Liver (tissue), 10 donors: ENCODE measurements at places on chromosomes 1 and 21. TPM values are rescaled to one million over a fixed set of nuclear protein-coding genes. Genes with fewer than 3 reads are reported as not detected.
A peak's percentile ranks its signal among the peaks of the same experiment; 100 is the strongest.

DNA sequence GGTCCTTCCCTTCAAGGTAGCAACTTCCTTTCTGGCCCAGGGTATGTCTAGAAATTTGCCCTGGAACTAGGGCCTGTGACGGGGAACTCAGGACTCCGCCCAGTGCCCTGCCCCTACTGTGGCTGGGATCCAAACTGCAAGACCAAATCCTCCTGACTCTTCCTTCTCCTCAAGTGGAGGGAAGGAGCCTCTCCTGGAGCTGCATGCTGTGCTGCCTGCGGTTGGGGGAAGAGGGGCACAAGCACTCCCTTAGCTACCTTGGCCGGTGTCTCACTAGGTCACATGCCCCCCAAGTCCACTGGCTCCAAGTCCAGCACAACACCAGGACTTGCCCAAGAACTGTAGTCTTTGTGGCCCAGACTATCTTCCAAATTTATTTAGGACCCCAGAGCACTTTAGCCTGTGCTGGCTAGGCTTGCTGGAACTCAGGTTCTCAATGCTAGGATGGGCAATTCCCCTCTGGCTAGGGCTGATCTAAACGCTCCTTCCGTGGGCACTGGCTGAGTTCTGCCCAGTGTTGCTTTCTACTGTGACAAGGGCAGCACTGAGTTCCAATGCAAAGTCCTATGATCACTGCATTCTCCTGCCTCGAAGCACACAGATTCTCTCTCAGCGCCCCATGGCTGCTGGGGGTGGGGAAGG, 12.2 kb downstream of the ADSS2 start:
- no peak for DNase-seq
- H3K27ac ChIP-seq: no peak overlapping the region
- H3K4me1 ChIP-seq: no peaks in the 10 kb centered on the region
- H3K27me3 ChIP-seq: no peaks in the 10 kb centered on the region
- H3K4me3 ChIP-seq: no peak overlapping the region
- H3K36me3 ChIP-seq: peaks cover 9% of the 10 kb centered on the region

DNA sequence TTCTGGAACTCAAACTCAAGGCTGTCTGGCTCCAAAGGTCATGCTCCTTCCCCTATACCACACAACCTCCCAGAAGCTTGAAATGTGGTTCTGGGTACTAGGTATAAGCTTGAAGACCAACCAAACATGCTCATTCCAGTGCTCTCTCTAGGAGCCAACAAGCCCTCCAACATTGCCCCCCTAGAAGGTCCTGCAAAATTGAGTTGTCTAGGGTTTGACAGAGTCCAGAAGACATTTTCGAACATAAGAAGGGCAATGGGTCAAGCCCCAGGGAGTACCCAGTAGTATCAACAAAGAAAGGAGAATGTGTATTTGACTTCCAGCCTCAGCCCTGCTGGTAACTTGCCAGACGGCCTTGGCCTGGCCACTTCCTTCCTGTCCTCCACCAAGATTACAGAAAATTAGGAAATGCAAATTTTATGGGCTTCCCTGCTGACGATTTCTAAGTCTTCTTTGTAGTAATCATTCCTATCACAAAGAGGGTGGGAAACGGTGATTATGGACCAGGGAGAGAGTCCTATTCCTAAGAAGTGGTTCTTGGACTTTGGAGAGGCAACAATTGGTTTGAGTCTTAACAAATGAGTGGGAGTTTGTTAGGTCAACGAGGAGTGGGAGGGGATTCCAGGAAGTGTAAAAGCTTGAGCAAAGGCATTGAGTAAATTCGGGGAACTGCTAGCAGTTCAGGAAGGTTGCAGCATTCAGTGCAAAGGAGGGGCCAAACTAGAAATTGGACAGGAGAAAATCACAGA, 18.7 kb upstream of the SLAMF1 start:
- DNase-seq: no peak
- H3K36me3 ChIP-seq: no peaks in the 10 kb centered on the region
- no peaks in the 10 kb centered on the region for H3K27me3 ChIP-seq
- H3K27ac ChIP-seq: peak overlapping the region; percentile 9

- no peak overlapping the region for H3K4me3 ChIP-seq
- H3K36me3 ChIP-seq: peaks cover 8% of the 10 kb centered on the region
- H3K4me1 ChIP-seq: no peaks in the 10 kb centered on the region
- no peak overlapping the region for H3K27ac ChIP-seq
Observed at GRCh38 chr21:25895565-25896205, 160.9 kb downstream of the GABPA start.

GRCh38 chr21:42833859-42834725, 45.2 kb downstream of the WDR4 start:
- H3K36me3 ChIP-seq: no peaks in the 10 kb centered on the region
- peaks cover 24% of the 10 kb centered on the region for H3K4me1 ChIP-seq
- peak; percentile 27 for DNase-seq
- no peak overlapping the region for H3K27ac ChIP-seq
- H3K4me3 ChIP-seq: no peak overlapping the region
- H3K27me3 ChIP-seq: no peaks in the 10 kb centered on the region

DNA sequence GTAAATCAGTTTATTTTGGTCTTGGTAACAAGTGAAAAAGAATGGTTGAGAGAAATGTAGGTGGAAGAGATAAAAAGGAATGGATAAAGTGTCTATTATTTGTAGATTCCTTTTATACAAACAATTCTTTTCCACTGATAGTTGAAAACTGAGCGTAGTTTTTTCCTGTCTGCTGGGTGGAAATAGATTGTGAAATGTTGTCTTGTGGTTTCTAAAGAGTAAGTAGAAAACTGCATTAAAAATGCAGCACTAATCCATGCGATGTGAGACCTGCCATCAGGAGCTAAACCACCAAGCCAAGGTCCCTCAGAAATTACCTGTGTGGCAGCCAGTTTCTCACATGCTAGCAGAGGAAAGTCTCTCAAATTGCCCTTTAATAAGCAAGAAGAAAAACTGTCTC, 103.2 kb upstream of the SLC44A3 start:
- no peaks in the 10 kb centered on the region for H3K4me1 ChIP-seq
- no peak overlapping the region for H3K27ac ChIP-seq
- no peaks in the 10 kb centered on the region for H3K36me3 ChIP-seq
- H3K4me3 ChIP-seq: no peak overlapping the region

DNA sequence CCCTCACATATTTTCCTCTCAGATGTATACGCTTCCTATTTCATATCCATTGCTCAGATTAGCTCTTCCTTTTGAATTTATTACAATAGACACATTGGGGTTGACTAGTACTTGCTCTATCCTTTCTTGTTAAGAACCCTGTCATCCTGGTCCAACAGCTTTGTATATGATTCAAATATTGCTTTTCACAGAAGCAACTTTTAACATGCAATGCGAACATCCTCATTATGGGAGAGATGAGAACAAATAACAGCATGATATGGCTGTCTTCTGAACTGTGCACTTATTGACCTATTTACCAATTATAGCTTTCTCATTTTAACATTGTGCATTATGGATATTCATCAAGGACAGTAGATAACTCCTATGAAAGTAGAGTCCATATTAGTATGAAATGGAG, 510.8 kb downstream of the PTPRC start:
- DNase-seq: no peak
- H3K27me3 ChIP-seq: peaks cover 4% of the 10 kb centered on the region
- no peak overlapping the region for H3K27ac ChIP-seq
- H3K4me3 ChIP-seq: no peak overlapping the region

- no peak for DNase-seq
- H3K4me1 ChIP-seq: no peaks in the 10 kb centered on the region
- H3K27ac ChIP-seq: no peak overlapping the region
- no peaks in the 10 kb centered on the region for H3K36me3 ChIP-seq
Observed at GRCh38 chr1:14794906-14795305, 196.4 kb downstream of the KAZN start.

DNA sequence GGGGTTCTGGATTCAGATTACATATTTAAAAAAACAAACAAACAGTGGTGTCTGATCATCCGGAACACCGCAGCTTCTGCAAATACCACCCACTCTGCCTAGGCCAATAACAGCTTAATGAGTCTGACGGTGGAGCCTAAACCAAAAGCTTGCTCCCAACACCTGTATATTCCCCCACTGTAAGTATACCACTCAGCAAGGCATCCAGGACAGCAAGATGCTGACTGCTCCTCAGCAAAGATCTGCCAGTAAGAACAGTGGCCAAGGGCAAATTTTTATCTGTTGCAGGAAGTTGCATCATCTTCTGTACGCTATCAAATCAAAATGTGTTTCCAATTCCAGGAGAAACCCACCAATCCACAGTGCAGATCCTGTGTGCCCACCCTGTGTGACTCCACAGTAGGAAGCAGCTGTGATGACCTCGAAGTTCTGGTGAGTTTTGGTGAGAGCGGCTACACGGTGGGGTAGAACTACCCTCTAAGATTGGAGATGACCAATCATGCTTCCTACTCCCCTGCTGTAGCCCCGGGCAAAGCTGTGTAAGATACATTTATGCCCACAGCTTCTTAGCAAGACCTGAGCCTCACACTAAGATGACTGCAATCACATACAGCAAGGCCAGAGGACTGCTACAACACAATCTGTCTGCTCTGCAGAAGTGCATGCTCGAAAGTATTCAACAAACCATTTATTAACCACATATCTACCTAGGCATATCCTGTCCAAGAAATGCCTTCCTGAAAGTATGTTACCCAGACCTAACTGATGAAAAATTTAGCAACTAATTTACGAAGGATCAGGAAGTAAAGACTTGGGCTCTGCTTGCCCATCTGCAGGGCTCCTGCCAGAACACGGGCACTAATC, 30.5 kb downstream of the SIPA1L2 start:
- no peaks in the 10 kb centered on the region for H3K27me3 ChIP-seq
- no peak overlapping the region for H3K27ac ChIP-seq
- H3K4me3 ChIP-seq: no peak overlapping the region
- no peak for DNase-seq
- no peaks in the 10 kb centered on the region for H3K36me3 ChIP-seq

DNA sequence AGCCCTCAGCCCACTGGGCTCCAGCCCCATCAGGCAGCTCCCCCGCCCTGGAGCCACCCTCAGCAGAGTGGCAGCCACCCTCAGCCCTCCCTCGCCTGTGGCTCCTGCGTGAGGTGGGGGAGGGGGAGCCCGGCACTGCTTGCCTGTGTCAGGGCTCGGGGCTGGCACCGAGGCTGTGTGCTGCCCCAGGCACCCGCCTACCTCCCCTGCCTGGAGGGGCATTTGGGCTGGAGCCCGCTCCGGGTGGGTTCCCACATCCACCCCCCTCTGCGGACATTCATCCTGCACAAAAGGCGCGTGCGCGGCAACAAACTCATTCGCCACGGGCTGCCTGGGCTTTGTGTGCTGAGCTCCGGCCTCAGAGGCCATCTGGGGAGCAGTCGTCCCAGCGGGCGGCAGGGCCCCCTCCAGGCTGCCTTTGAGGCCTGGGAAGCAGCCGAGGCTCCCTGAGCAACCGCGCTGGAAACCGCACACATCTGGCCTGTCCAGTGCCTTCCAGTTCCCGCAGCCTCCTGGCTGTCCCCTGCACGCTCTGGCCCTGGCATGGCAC, 12.6 kb upstream of the TNFRSF14 start:
- H3K27ac ChIP-seq: no peak overlapping the region
- peaks cover 16% of the 10 kb centered on the region for H3K4me1 ChIP-seq
- H3K36me3 ChIP-seq: no peaks in the 10 kb centered on the region
- no peak overlapping the region for H3K4me3 ChIP-seq
- H3K27me3 ChIP-seq: no peaks in the 10 kb centered on the region
- DNase-seq: no peak

DNA sequence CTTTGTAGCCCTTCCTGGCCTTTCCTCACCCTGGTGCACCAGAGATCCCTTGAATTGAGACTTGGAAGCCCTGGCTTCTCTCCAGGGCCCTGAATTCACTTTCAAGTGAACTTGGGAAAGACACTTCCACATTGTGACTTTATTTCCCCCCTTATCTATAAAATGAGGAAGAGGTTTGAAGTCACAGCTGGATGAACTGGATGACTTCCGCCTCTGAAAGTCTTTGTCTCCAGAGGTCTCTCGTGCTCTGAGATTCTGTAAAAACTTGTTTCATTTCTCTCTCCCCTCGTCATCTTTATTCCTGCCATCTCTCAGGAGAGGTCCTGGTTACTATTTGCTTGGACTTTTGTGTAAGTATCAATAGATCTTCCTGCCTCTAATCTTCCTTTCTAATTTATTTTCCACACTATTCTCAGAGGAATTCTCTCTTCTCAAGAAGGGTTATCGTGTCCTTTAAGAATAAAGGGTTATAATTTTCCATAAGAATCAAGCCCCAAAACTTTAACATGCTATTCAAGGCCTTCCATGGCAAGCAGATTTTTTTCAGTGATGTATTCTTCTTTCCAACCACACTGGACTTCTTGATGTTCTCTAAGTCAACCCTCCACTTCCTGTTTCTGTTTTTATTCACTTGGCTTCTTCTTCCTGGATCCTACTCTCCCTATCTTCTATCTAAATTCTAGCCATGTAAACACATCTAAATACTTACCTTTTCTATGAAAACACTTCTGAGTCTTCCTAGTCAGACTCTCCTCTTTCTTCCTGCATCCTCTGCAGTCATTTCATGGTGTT, 6.5 kb upstream of the RPTN start:
- no peaks in the 10 kb centered on the region for H3K4me1 ChIP-seq
- DNase-seq: no peak
- no peak overlapping the region for H3K27ac ChIP-seq
- peaks cover 3% of the 10 kb centered on the region for H3K27me3 ChIP-seq

DNA sequence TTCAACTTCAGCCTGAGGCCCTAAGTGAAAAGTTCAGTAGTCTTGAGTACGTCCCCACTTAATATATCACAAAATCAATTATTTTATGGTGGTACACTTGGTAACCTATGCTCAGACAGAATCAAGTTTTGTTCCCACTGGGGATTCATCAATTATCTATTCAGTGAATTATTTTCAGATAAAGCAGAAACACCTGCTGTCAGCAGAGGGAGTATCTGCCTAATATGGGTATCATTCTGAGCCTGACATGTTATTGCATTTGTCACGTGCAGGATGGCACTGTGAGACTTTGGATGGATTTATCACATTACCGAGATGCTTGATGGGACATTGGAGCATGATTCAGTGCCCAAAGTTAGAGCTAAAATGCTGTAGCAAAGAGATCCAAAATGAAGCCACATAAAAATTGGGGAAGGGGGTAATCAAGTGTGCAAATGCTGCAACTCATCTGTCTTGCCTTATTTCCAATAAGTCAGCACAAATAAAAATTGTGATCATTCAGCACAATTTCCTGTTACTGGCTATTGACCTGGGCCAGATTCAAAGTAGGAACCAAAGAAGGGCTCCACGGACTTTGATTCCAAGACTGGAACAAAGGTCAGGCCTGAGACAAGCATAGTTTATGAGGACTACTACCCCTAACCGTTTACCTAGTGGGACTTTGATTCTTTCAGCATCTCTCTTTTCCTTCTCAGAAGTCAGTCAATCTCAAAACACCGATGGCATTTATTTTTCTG, 657.6 kb downstream of the LMO4 start:
- no peak for DNase-seq
- H3K27me3 ChIP-seq: no peaks in the 10 kb centered on the region
- no peak overlapping the region for H3K4me3 ChIP-seq
- no peaks in the 10 kb centered on the region for H3K4me1 ChIP-seq

GRCh38 chr1:230506451-230506850, 80.3 kb upstream of the PGBD5 start:
- no peaks in the 10 kb centered on the region for H3K4me1 ChIP-seq
- DNase-seq: no peak
- H3K4me3 ChIP-seq: no peak overlapping the region
- no peak overlapping the region for H3K27ac ChIP-seq

- H3K36me3 ChIP-seq: no peaks in the 10 kb centered on the region
- H3K27me3 ChIP-seq: peaks cover 3% of the 10 kb centered on the region
- no peak for DNase-seq
- H3K4me1 ChIP-seq: no peaks in the 10 kb centered on the region
Observed at GRCh38 chr21:23578027-23578426, 2029.3 kb downstream of the MRPL39 start.

GRCh38 chr1:89274411-89274857, 1.8 kb upstream of the GBP5 start:
- peak overlapping the region; percentile 23 for H3K27ac ChIP-seq
- no peaks in the 10 kb centered on the region for H3K27me3 ChIP-seq
- H3K36me3 ChIP-seq: no peaks in the 10 kb centered on the region
- no peaks in the 10 kb centered on the region for H3K4me1 ChIP-seq

The MASP2 gene
- 118 TPM for total RNA-seq

The GPR89B gene
- 19.2 TPM for total RNA-seq

The NOS1AP gene
- total RNA-seq: 1.4 TPM

The TRABD2B gene
- total RNA-seq: 0.28 TPM
